NCI-H446 (cell line): ENCODE measurements at places on chromosomes 5 and 9.

- no peak for DNase-seq
These were observed 31.2 kb downstream of the FGF18 start for GRCh38 chr5:171450423-171451331.

GRCh38 chr5:107875833-107876232 is 205.1 kb upstream of the EFNA5 start:
- DNase-seq = no peak

DNA sequence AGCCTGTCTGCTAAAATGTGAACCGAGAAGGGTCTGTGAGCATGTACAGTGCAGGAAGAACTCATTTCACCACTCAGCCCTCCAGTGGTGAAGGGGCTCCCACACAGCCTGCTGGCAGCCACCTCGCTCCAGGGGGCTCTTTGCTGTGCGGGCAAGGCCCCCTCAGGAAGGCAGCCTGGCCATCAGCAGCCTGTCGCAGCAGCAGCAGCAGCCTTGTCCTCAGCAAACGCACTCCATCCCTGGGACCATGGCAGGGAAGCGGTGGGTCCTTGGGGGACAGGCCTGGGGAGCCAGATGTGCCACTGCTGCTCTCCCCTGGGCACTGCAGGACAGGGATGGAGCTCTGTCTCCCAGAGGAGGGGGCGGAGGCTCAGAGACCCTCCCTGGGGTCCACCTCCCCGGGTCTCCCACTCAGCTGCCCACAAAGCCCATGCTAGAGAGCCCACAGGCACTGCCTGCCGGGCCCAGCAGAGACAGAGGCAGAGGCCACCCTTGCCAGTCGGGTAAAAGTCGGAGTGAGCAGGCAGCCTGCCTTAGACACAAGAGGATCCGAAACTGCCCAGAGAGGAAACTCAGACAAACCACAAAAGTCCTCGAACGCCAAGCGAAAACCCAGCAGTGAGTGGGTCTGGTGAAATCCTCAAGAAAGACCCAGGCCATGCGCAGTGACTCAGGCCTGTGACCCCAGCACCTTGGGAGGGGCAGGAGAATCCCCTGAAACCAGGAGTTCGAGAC is 8.0 kb downstream of the BRD3 start:
- no peak for DNase-seq

GRCh38 chr5:18097817-18098216 is 463.6 kb downstream of the TAF11L14 start:
- DNase-seq = no peak

DNA sequence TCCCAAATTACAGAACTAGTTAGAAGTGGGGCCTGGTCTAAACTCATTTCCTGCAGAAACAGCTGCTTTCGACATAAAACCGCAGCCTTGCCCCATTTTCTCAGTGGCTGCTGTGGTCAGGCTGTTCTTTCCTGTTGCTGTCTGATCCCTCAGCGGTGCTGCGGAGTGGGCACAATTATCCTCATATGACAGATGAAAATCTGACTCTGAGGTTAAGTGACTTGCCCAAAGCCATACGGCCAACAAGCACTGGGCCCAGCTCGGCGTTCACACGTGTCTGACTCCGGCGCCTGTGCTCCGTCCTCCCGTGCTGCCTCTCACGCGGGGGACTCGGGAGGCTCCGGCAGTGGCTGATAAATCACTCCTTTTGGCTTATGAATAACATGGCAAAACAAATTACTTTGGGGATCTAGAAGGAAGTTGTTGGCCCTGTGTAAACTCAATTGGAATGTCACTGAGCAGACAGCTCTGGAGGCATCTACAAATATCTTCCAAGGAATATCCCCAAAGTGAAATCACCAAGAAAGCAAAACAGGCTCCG is 142.6 kb upstream of the LMX1B start:
- DNase-seq = no peak
